Keratinocyte (primary cell): ENCODE measurements at places on chromosomes 6 and 20. TPM values are rescaled to one million over a fixed set of nuclear protein-coding genes. Genes with fewer than 3 reads are reported as not detected.

Gene PRPH2
- 0.01 to 0.05 TPM in 2 of 3 replicates, not detected in the other for polyA plus RNA-seq

Gene ADGRB3
- not detected in 3 replicates for polyA plus RNA-seq

Gene ID4
- 0.10 to 1.4 TPM (median 0.41 TPM) in 3 replicates for polyA plus RNA-seq

Gene GZF1
- polyA plus RNA-seq, result 9.8 to 12.4 TPM (median 11.7 TPM) in 3 replicates

Gene CAP2
- polyA plus RNA-seq, result 9.1 to 12.1 TPM (median 11.0 TPM) in 3 replicates

Gene FOXF2
- polyA plus RNA-seq, result 0.28 to 0.68 TPM (median 0.34 TPM) in 3 replicates

Gene RIN2
- polyA plus RNA-seq, result 40.1 to 51.9 TPM (median 41.2 TPM) in 3 replicates

Gene CRISP2
- polyA plus RNA-seq, result not detected in 3 replicates

Gene GRIK2
- polyA plus RNA-seq, result 0.01 to 0.26 TPM (median 0.03 TPM) in 3 replicates

Gene RCAN2
- 0.02 to 0.04 TPM in 2 of 3 replicates, not detected in the other for polyA plus RNA-seq

Gene MUC21
- polyA plus RNA-seq, result not detected in 3 replicates

Gene PDE10A
- not detected in 3 replicates for polyA plus RNA-seq

Gene CST3
- 193 to 339 TPM (median 194 TPM) in 3 replicates for polyA plus RNA-seq

Gene CNKSR3
- polyA plus RNA-seq, result 0.84 to 2.0 TPM (median 1.9 TPM) in 3 replicates

Gene TCP11
- polyA plus RNA-seq, result not detected in 3 replicates

Gene NHSL1
- polyA plus RNA-seq, result 8.5 to 28.1 TPM (median 11.8 TPM) in 3 replicates

GRCh38 chr6:54846243-54846856 is at the start of gene FAM83B:
TSS of gene FAM83B (plus strand) at chr6:54846771. CDS start at chr6:54870247, 23,476 bp downstream.
- DNase-seq, result peak; percentile 78

GRCh38 chr6:165231581-165232561 is 77.5 kb downstream of the C6orf118 start:
- DNase-seq, result no peak

DNA sequence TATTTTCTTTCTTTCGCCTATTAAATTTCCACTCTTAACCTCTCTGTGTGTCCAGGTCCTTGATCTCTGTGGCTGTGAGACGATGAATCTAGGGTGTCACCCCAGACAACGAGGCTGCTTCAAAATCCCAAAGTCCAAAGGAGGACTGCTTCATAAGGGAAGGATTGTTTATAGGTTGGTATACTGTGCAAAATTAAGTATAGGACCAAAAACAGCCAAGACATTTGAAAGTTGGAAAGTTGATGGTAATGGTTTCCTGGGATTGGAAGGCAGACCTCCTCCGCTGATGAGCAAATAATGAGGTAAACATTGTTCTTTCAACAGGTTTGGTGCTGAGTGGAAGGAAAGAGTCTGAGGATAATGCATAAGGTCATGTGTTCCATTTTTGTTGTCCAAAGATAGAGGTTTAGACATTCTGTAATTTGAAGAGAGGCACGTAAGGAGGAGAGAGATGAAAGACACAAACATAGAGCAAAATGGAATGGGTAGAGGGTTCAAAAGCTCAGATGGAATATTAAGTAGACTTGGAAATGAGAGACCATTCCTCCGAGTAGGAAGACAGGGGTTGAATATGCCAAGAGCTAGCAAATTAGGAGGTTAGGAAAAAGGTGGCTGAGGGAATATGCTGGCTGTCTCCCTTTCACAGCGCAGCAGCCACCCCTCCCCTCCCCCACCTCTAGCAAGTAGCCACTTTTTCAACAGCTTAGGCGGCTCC is 24.8 kb downstream of the ZNF311 start:
- no peak for DNase-seq

GRCh38 chr6:150408842-150409241 is 40.0 kb downstream of the IYD start:
- DNase-seq, result no peak

- no peak for DNase-seq
Measured at GRCh38 chr20:4234128-4234527, 218.8 kb upstream of the RNF24 start.

DNA sequence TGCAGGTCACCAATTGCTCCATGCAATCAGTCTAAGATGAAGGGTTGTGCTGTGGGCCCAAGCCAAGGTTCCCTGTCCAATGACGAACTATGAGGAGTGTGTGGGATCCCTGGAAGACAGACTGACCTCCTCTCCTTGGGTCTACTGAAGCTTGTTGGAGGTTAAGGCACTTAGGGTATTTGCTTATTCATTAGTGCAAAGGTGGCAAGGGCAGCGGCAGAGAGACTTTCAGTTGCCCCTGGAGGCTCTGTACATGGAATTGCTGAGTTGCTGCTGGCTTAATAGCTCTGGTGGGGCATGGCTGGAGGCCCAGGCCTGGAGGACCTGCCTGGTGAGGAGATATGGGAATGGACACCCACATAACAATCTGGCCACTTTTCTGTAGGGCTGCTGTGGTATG is 29.8 kb upstream of the CST5 start:
- no peak for DNase-seq

- no peak for DNase-seq
Measured at GRCh38 chr6:85468326-85468725, 18.4 kb downstream of the NT5E start.

DNA sequence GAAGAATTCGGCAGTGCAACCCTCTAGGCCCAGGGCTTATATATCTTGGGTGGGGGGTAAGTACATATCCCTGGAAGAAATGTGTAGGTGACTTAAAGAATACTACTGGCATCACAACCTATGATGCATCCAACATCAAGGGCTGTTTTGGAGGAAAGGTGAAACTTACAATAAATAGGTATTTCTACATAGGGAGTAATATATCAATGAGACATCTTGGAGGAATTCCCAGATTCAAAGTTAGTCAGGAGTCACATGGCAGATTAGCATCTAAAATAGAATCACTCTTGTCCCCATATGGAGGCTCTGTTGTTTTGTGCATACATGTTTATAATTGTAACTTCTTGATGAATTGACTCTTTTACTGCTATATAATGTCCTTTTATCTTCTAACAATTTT is 375.5 kb downstream of the PAX1 start:
- DNase-seq, result no peak

- DNase-seq, result peak; percentile 55
Measured at GRCh38 chr20:18279242-18279641, 9.1 kb upstream of the ZNF133 start.

GRCh38 chr6:134105940-134106339 is 53.5 kb upstream of the SLC2A12 start:
- DNase-seq, result no peak

DNA sequence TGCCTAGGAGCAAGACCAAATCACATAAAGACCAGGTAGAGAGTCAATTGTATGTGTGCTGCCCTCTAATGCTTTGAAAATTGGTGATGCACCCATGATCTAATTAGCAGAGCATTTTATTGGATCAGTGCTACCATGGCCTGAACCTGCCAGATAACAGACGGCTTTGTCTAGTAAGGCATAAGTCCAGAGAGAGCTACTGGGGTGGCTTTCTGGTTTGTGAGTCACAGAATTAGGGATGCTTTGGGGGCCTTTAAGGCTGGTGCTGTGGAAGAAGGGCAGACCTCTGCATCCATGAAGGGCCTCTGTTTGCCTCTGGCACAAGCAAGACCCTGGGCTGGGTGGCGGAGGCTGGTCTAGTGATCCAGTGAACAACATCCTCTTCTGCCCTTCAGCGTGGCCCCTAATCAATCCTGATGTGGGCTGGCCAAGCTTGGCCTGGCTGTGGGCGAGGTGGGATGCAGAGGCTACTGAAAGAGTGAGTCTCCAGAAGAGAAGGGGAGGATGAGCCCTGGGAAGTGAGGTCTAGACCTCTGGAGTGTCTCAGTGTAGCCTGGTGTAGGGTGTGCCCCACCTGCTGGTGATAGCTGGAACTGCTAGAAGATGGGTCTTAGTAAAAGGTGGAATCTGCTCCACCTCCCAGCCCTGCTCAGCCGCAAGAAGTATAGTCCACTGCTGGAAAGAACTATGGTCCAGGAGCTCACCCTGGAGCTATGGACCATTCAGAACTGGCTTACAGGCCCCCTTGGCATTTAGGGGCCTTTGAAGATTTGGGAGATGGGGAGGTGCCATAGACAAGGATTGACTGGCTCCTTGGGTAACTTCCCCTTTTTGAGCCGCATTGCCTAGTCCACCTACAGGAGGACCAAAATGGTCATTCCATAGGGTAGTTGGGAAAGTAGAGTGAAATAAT is 36.7 kb upstream of the AAR2 start:
- peak; percentile 41 for DNase-seq

DNA sequence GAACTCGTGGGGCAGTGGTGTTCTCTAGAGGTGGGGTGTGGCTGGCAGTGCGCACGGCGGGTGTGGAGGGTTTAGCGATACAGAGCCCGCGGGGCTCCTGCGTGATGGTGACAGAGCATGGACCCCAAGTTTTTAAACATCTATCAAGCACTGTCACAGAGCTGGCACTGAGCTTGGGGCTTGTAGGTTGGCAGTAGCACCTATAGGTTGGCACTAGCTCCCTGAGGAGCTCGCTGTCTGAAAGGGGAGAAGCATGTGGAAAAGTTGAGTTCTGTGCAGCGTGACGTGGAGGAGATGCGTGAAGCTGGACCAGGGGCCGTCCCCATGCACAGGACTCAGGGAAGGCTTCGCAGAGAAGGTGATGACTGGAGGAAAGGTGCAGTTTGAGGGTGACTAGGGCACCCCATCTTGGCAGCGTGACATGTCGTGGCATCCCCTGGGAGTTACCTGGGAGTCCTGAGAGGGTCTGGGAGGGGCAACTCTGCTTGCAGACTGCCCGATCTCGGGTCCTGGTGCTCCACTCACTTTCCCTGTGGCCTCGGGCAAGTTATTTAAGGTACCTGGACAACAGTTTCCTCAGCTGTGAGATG is 122.0 kb downstream of the CDH4 start:
- no peak for DNase-seq

- no peak for DNase-seq
Measured at GRCh38 chr6:34346175-34347119, 46.0 kb downstream of the NUDT3 start.

GRCh38 chr6:80010288-80010687 is 5.8 kb downstream of the TTK start:
- no peak for DNase-seq

GRCh38 chr6:67011441-67011840 is 1304.4 kb upstream of the EYS start:
- DNase-seq, result no peak

DNA sequence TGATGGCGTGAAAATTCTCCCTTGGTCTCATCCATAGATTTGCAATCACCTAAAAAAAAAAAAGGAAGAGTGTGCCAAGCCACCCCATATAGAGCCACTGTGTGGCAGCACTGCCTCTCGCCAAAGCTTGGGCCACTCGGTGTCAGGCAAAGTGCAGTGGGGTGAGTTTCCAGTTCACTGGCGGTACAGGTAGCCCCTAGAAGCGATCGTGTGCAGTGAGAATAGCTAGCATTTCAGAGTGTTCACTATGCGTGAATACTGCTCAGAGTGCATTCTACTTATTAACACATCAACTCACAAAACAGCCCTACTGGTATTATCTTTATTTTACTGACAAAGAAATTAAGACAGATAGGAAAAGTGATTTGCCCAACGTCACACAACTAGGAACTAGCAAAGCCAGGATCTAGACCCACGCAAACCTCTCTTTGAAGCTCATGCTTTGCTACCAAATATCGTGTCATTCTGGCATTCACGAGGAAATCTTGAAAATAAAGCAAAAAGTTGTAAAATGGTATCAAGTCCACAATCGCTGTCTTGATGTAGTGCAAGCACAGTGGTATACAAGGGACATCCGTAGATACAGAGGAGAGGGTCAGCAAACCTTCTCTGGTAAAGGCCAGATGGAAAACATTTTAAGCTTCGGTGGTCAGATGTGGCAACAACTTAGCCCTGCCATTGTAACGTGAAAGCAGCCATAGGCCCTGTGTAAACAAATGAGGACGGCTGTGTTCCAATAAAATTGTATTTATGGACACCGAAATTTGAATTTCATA is 10.4 kb upstream of the GCNT2 start:
- DNase-seq, result no peak

GRCh38 chr6:155364844-155365437 is 50.7 kb upstream of the TFB1M start:
- no peak for DNase-seq

GRCh38 chr6:143264986-143265764 is 185.3 kb downstream of the ADAT2 start:
- DNase-seq, result no peak

DNA sequence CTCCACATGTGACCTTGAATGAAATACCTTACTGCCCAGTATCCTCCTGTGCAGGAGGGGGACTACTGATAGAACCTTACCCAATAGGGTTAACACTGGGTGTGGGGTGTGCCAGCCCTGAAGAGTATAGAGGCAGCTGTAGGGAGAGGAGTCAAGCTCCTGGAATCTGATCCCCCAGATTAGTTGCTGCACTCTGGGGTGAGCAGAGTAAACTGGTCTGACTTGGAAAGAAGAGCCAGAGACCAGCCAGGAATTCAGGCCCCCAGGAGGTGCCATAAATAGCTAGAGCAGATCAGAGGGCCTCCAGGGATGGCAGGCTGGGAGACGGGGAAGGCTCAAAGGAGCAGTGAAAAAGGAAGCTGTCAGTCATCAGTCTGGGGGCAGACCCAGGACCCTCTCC is 3.5 kb upstream of the APOBEC2 start:
- DNase-seq, result no peak

DNA sequence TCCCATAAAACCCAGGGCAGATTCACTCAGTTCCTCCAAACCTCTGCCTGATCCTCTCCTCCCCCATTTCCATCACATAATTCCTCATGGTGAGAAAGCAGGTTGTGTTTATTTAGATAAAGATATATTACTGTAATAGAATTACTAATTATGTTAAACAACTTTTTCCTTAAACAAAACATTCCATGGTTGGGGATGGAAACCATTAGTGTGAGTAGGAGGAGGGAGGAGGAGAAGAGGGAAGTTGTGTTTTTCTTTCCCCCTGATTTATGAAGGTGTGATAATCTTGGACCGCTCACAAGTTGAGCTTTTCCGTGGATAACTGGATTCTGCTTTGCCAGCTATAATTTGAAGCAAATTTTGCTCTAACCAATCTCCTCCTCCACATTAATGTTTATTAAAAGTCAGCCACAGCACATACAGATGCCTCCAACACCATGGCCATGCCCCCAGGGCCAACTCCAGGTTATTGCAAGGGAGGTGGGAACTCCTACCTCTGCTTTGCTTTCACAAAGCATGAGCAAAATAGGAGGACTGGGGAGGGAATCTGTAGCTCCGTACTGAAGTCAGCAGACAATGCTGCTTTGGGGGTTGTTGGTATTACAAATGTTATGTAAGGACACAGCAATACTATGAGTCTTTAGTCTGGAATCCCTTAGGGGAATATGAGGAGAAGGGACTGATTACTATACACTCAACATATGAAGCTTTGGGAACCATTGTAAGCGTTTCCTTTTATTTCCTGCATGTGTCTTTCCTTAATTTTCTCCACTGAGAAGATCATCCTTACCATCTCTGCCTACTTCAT is 542.0 kb downstream of the DHX35 start:
- DNase-seq, result no peak

DNA sequence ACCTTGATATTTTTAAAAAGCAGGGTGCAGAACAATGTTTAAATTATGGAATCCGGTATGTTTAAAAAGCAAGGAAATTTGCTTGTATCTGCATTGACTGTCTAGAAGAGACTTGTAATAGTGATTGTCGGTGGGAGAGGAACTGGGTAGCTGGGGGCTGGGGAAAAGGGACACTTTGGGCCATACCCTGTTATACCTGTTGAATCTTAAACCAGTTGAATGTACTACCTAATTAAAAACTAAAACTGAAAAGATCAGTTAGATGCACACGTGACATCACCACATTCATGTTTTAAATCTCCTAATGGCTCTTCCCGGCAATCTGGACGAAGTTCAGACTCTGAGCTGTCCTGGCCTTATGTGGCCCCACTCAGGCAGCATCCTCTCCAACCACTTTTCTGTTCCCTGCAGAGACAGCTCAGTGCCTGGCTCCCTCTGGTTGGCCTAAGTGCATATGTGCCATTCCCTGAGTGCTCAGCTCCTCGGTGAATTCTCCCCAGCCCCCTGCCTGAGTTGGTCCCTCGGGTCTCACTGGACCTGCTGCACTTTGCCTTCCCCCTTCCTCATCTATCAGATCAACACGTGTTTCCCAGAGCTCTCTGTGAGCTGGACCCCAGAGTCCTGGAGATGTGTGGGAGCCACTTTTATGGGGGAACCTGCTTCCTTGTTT is 36.3 kb downstream of the SLC52A3 start:
- no peak for DNase-seq
